Brain microvascular endothelial cell (primary cell): ENCODE measurements at places on chromosomes 16 and 17.
A peak's percentile ranks its signal among the peaks of the same experiment; 100 is the strongest.

GRCh38 chr17:22138861-22139469 lies 446.6 kb downstream of the KCNJ18 start:
- no peak for DNase-seq

GRCh38 chr17:64256913-64257807 lies 5.9 kb downstream of the TEX2 start:
- no peak for DNase-seq

DNA sequence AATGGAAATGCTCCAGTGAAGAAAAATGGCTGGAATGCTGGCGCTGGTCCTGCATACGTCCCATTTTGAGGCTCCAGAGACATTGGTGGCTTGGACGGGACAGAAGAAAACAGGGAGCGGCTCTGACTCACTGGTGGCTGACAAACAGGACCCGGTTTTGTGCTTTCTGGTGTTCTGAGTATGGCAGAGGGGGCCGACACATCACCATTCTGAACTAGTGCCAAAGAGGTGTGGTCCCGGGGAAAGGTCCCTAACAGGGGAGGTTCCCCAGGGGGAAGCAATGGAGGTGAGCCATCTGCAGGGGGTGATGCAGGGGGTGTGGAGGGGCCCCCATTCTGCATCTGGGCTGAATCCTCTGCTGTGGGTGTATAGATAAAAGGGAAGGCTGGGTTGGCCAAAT lies 8.3 kb downstream of the ANKRD40 start:
- DNase-seq, result no peak

GRCh38 chr17:60077226-60077625 lies 1.5 kb downstream of the HEATR6 start:
- DNase-seq, result no peak

DNA sequence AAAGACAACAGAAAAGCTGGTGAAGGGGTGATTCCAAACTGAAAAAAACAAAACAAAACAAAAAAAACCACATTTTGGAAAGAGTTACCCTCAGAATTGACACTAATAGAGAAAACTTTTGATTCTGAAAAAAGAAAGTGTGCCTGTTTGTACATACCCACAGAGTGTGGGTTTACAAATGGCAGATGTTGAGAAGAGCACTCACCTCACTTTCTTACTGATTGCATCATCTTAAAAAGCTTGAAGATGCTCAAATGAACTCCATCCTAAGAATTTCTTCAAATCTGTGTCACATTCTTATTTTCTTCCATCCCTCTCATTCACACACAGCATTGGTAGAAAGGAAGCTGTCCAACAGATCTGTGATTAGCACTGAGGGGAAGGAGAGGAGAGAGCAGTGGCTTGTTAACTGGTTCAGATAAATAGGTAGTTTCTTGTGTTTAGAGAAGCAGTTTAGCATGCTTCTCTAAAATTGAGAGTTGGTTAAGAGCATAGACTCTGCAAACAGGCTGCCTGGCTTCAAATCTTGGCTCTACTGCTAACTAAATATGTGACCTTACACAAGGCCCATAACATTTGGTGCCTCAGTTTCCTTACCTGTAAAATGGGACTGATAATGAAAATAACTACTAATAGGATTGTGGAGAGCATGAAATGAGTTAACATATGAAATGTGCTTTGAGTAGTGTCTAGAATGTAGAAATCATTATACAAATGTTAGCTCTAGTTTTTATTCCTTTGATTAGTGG lies 6.9 kb downstream of the GNAO1 start:
- DNase-seq, result no peak

GRCh38 chr16:79310710-79311109 lies 289.8 kb downstream of the MAF start:
- DNase-seq, result no peak

- DNase-seq, result no peak
Observed at GRCh38 chr17:79803421-79803996, 6.6 kb upstream of the CBX8 start.

- DNase-seq, result no peak
Observed at GRCh38 chr17:9999919-10000695, 95.0 kb upstream of the RCVRN start.

GRCh38 chr17:53629188-53629587 lies 193.5 kb upstream of the KIF2B start:
- DNase-seq, result peak; percentile 7

- no peak for DNase-seq
Observed at GRCh38 chr16:87246269-87247065, 70.7 kb downstream of the C16orf95 start.

GRCh38 chr17:63500543-63501390 lies 22.4 kb upstream of the KCNH6 start:
- no peak for DNase-seq

GRCh38 chr17:36495076-36495578 lies 8.6 kb downstream of the ZNHIT3 start:
- DNase-seq, result no peak

DNA sequence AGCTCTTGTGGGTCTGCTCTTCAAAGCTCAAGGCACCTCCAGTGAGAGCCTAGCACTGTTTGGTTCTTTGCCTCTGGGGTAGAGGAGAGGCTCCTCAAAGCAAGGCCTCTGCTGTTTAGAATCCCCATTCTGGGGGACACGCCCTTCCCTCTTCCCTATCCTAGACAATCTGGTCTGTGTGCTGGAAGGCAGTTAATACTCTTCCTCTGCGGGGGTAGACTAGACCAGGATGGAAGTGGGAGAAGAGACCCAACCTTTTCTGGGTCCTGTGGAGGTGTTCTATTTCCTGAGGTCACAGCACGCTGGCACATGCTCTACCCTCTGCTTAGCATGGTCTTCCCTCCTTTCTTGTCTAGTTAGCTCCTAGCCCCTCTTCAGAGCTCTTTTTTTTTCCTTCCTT lies 7.7 kb downstream of the ERAL1 start:
- DNase-seq, result no peak

GRCh38 chr16:67486805-67487204 lies 3.5 kb upstream of the AGRP start:
- no peak for DNase-seq

GRCh38 chr16:71826533-71827017 lies 17.9 kb upstream of the AP1G1 start:
- DNase-seq, result no peak

- no peak for DNase-seq
Observed at GRCh38 chr17:4497101-4497824, 1.4 kb upstream of the SPNS2 start.

DNA sequence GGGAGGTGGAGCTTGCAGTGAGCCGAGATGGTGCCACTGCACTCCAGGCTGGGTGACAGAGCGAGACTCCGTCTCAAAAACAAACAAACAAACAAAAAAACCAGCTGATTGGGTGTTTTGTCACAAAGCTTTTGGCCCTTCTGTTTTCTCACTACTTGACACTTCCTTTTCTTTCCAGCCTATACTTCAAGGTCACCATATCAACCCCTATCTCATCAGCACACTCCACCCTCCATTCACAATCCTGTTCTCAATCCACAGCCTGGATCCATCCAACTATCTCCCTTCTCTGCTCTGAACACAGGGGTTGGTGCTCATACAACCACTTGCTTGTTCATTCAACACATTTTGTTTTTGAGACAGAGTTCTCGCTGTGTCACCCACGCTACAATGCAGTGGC lies 6.6 kb upstream of the MED11 start:
- no peak for DNase-seq

DNA sequence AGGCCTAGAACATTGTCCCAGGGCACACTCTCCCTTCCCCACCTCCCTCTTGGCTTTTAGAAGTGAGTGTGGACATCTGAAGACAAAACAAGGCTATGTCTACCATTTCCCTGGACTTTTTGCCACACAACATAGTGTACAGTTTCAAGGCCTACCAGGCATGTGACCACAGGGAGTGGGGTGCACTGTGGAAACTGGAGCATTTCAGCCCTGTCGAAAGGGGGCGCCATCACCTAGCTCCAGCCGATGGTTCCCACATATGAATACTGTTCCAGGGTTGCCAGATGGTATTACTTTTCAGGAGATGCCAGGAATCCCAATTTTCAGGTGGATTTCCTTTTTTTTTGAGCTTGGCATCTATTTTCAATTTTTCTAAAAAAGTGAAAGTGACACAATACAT lies 140.7 kb downstream of the KATNIP start:
- DNase-seq, result peak; percentile 16
